Chondrocyte (in vitro differentiated cells): ENCODE measurements at places on chromosomes 5 and 9. TPM values are rescaled to one million over a fixed set of nuclear protein-coding genes. Genes with fewer than 3 reads are reported as not detected.

The FST gene
- 4.8 to 5.6 TPM (median 4.9 TPM) in 3 replicates for total RNA-seq

GRCh38 chr5:57566914-57567313, 84.3 kb upstream of the ACTBL2 start:
- no peaks in the 10 kb centered on the region for H3K36me3 ChIP-seq
- H3K4me3 ChIP-seq: no peak overlapping the region
- no peaks in the 10 kb centered on the region for H3K27me3 ChIP-seq
- H3K4me1 ChIP-seq: peaks cover 11% of the 10 kb centered on the region
- no peak for DNase-seq

The TMEM174 gene
- total RNA-seq: not detected in 3 replicates

DNA sequence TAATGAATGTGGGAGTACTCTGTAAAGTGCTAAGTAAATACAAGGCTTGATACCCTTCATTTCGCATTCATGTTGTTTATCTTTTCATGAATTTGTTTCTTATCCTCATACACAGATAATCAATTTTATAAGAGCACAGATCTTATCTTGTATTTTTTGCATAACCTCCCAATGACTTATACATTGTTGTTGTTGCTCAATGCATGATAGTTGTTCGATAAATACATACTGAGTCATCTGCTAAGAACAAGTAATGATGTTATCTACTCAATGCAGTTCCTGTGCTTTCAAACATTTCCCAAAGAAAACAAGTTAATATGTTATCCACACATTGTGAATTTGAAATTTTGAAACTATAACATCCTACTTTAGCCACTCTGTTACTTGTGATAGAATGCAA, 60.7 kb downstream of the TAF11L14 start:
- H3K27ac ChIP-seq: no peak overlapping the region
- DNase-seq: no peak
- H3K4me3 ChIP-seq: no peak overlapping the region
- no peaks in the 10 kb centered on the region for H3K36me3 ChIP-seq
- H3K4me1 ChIP-seq: peaks cover 4% of the 10 kb centered on the region
- no peaks in the 10 kb centered on the region for H3K27me3 ChIP-seq

The MARVELD2 gene
- 1.2 to 2.2 TPM (median 2.0 TPM) in 3 replicates for total RNA-seq

GRCh38 chr9:27085456-27085855, 23.6 kb upstream of the TEK start:
- no peak overlapping the region for H3K4me3 ChIP-seq
- H3K4me1 ChIP-seq: peaks cover 48% of the 10 kb centered on the region
- H3K36me3 ChIP-seq: no peaks in the 10 kb centered on the region
- H3K27me3 ChIP-seq: no peaks in the 10 kb centered on the region
- DNase-seq: no peak
- no peak overlapping the region for H3K27ac ChIP-seq

The TMEM167A gene
- total RNA-seq: 105 to 139 TPM (median 113 TPM) in 3 replicates

The ERP44 gene
- 16.3 to 23.5 TPM (median 16.6 TPM) in 3 replicates for total RNA-seq

- peaks cover 51% of the 10 kb centered on the region for H3K27me3 ChIP-seq
- H3K36me3 ChIP-seq: peaks cover 6% of the 10 kb centered on the region
- peak within 1 kb of the TSS; percentile 72 for H3K4me3 ChIP-seq
- DNase-seq: no peak
These were observed at the start of gene RASGRF2 for GRCh38 chr5:80959768-80960442. RASGRF2 (plus strand) TSS chr5:80960363; CDS start chr5:80960739, 376 bp downstream.

GRCh38 chr5:153879596-153879995, 159.1 kb downstream of the FAM114A2 start:
- peaks cover 10% of the 10 kb centered on the region for H3K4me1 ChIP-seq
- no peaks in the 10 kb centered on the region for H3K36me3 ChIP-seq
- H3K4me3 ChIP-seq: no peak overlapping the region
- no peak for DNase-seq
- no peak overlapping the region for H3K27ac ChIP-seq
- H3K27me3 ChIP-seq: no peaks in the 10 kb centered on the region
